Left renal cortex interstitium (tissue), 4 donors: ENCODE measurements at places on chromosomes 1 and 21.

DNA sequence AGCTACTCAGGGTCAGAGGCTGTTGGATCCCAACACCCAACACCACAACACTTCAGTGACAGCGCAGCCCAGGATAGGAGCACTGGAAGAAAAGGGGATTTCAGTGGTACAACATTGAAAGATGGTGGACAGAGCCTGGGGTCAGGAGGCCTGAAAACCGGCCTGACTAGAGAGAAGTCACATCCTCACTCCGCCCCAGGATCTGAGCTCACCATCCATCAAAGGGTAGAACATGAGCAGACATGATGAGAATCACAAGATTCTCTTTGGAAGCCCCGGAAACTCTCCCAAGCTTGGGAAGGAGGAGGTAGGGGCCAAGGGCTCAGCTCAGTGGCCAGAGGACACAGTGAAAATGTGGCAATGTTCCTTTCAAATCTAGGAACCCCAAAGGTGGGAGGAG is 271.3 kb downstream of the NPHP4 start:
- DNase-seq, result no peak

DNA sequence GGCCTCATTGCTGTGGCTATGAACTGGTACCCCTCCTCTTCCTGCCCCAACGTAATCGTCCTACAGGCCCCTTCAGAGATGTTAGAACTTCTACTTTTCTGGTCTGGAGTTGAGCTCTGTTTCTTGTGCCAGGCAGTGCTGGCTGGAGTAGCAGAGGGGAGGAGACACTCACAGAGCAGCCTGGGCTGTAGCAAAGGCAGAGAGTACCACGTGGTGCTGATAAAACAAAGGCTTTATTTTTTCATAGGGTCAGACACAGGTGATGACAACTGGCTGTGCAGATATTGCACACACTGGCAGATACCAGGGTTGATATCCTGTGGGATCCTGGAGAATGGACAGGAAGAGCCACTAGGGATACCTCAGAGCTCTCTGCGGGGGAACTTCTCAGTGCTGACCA is 23.2 kb downstream of the CRCT1 start:
- no peak for DNase-seq

GRCh38 chr1:219910716-219911115 is 17.6 kb downstream of the SLC30A10 start:
- DNase-seq, result no peak

DNA sequence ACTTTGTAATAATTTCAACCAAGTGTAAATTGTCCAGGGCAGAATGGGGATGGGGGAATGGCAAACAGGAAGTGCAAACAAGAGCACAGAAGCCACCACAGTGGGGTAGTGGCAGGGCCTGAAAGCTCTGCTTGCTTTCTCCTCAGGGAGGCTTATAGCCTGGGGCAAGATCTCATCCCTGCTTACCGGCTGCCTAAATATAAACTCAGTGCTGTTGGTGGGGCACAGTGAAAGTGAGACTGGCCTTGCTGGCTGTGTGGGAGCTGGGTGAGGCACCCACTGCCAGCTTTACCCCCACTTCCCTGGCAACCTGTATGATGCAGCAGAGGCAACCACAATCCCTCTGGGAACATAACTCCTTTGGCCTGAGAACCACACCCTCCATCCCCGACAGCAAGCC is 15.2 kb downstream of the STYXL2 start:
- no peak for DNase-seq

GRCh38 chr21:36694593-36695282 is 4.2 kb upstream of the SIM2 start:
- DNase-seq, result no peak

GRCh38 chr1:30704271-30704670 is 19.1 kb downstream of the MATN1 start:
- no peak for DNase-seq

- no peak for DNase-seq
Observed at GRCh38 chr1:63984257-63984929, 210.6 kb downstream of the ROR1 start.

GRCh38 chr1:111256988-111257658 is 29.6 kb downstream of the CHI3L2 start:
- no peak for DNase-seq

GRCh38 chr1:162463021-162463420 is 34.6 kb upstream of the UHMK1 start:
- DNase-seq, result no peak

- DNase-seq, result no peak
Observed at GRCh38 chr21:40754466-40754865, 92.5 kb downstream of the DSCAM start.
